ENCODE measurements at places on chromosomes 2 and 18.

DNA sequence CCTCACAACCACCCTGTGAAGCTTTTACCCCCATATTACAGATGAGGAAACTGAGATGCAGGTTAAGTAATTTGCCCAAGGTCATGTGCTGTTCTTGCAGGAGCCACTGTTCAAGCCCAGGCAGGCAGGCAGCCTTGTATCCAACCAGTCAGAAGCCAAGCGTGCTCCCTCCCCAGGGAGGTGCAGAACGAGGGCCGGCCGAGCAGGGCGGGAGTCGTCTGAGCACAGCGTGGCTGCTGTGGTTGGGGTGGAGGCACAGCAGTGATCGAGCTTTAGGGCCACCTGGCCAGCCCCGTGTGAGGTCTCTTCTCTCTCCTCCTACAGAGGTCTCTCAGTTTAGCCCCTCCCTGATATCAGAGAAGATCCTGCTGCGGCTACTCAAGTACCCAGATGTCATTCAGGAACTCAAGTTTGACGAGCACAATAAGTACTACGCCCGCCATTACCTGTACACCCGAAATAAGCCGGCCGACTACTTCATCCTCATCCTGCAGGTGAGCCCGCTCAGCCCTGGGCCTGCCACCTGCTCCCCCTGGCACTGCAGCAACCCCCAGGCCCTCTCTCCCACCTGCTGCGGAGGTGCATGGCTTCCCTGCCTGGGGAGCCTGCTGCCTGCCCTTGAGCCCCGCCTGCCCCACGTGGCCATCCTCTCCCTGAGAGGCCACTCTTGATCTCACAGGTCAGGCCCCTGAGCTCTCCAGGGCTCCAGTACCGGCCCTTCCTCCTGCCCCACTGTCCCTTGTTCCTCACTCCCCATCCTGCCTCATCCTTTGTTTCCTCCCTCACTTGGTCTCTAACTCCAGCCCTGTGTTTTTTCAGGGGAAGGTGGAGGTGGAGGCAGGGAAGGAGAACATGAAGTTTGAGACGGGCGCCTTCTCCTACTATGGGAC lies 17.1 kb upstream of the CNNM3 start:
- DNase-seq: no peak

GRCh38 chr2:96116879-96117533 lies 635 bp upstream of the ADRA2B start:
- peak; percentile 48 for DNase-seq

DNA sequence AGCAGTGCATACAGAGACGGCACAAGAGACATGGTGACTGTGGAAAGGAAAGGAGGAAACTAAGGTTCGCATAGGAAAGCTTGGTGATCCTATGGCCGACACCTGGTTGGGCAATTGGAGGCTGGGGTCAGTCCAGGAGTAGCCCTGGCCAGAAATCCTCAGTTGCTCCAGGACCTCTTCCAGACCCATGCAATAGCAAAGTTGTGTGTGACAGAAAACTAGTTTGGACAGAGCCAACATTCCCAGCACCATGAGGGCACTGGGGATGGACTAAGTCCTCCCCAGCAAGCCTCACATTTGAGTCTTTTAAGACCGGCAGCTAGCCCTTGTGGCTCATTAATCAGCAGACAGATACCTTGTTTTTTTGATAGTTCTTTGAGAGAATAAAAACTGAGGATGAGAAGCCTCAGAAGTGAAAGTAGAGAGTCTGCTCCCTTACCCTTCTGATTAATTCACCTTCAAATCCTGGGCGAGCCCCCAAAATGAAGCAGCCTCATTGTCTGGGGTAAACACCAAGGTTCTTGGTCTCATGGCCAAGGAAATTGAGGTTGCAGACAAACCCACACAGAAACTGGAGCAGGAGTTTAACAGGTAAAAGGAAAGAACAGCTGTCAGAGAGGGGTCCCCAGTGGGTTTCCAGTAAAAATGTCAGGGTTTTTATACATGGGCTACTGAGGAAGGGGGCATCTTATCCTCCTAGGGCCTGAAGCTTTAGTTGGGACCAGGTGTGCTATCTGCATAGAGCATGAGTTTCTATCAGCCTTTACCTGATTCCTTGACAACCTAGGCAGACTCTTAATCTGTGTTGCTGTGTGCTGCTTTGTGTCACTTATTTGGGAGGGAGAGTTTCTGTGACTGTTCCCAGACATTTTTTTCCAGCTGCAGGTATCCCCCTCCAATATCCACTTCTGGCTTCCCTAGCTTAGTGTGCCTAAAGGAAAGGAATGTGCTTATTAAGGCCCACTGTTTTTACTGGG lies 39.1 kb downstream of the STK17B start:
- peak; percentile 25 for DNase-seq

- no peak for DNase-seq
Measured at GRCh38 chr2:226414335-226414734, 385.3 kb downstream of the IRS1 start.

GRCh38 chr2:8954990-8955389 lies 48.5 kb downstream of the MBOAT2 start:
- DNase-seq: no peak

- no peak for DNase-seq
Measured at GRCh38 chr2:96117701-96118588, 1.6 kb upstream of the ADRA2B start.

DNA sequence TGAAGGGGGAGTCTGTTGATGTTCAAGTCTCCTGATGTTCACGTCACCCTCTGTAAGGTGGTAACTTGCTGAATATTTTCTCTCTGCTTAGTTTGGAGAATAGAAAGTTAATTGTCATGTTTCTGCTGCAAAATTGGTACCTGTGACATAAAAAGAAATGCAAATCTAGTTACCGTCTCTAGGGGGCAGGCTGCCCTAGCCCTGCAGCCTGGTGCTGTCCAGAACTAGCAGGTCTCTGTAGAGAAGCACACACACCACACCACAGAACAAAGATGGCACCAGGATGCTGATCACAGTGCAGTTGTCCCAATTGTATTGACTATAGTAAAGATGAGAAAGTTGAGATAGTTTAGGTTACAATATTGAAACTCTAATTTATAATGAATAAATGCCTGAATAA lies 47.0 kb downstream of the SLC9A4 start:
- peak; percentile 38 for DNase-seq

- no peak for DNase-seq
Measured at GRCh38 chr2:168233726-168234406, 13.5 kb downstream of the STK39 start.

DNA sequence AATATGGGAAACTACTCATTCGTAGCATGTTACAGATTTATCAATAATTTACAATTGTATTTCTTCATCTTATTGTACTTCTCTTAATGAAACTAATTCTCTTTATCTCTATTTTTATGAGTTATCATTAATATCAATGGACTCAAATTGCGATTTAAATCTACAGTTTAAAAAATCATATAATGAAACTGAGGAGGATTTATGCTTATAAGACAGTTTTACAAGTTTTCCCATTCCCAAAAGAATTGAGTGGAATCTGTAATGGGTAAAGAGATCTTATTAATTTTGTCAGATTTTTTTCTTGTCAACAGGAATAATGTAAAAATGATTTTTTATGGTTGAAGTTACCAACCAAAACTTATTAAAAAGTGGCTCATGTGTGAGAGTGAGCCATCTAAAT lies 468.0 kb downstream of the METTL4 start:
- no peak for DNase-seq

DNA sequence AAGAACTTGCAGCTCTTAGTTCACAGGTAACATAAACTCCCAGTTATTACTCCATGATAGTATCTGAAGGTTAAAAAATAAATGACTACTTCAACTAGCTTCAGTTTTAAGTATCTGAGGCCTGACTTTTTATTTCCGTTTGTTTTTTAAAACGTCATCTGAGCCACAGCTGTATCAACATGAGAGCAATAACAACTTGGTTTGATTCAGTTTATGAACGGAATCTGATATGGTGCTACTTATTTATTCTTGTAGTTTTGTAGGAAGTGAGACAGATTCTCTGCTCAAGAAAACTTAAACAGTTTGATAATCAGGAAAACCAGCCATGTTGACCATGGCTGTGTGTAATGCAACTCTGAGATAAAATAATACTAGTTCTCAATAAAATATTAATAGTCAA lies 34.9 kb downstream of the NAB1 start:
- DNase-seq: peak; percentile 81

DNA sequence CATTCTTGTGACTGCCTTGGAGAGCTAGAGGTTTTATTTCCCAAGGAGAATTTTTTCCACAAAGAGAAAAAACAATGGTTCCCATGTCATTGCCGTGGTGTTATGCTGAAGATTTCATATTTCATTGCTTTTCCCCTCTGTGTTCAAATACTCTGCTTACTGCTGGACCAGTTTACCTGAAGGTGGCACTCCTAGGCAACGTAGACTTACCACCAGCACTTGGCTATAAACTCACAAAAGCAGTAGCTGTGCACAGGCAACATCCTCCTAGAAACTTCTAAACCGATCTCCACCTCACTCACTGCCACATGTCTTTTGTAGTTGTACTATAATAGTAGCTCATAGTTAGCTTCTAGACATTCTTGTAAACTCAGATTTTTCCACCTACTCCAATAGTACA lies 1319.7 kb upstream of the CRIM1 start:
- DNase-seq: no peak

DNA sequence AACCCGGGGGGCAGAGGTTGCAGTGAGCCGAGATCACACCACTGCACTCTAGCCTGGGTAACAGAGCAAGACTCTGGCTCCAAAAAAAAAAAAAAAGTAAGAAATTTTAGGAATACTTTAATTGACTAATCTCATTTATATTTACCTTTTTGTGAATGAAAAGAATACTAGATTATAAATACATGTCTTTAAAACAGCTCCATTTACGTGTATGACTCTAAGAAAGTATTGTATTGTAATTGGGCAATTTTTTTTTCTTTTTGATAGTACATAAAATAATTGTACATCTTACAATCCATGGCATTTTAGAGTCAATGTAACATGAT lies 8.0 kb downstream of the IL36A start:
- no peak for DNase-seq

DNA sequence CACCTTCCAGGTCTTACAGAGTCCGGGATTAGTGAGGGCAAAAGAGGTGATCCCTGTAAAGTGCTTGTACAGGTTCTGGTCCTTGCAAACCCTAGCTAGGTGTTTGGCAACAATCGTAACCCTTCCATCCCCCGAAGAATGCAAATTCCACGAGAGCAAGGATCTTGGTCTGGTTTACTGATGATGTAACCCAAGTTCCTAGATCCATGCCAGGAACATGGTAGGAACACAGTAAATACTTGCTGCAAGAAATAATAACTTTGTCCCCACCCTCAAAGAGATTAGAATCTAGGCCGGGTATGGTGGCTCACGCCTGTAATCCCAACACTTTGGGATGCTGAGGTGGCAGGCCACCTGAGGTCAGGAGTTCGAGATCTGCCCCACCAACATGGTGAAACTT lies 6.8 kb upstream of the NEU2 start:
- DNase-seq: no peak

GRCh38 chr2:235073868-235074413 lies 122.1 kb downstream of the SH3BP4 start:
- no peak for DNase-seq

DNA sequence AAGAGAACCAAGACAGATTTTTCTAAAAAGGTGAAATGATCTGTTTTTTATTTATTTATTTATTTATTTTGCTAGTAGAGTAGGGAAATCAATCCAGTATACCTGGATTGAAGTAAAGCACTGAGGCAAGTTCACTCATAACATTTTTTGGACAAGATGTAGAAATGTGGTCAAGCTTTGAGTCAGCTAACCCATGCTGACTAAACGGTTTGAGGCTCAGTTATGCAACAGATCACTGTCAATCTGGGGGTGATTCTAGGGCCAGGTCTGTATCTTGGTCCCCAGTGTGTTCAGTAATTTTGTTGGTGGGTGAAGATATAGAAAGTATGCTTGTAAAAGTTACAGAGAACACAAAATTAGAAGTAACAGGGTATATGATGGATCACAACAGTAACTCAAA lies 60.2 kb downstream of the RMDN2 start:
- no peak for DNase-seq

DNA sequence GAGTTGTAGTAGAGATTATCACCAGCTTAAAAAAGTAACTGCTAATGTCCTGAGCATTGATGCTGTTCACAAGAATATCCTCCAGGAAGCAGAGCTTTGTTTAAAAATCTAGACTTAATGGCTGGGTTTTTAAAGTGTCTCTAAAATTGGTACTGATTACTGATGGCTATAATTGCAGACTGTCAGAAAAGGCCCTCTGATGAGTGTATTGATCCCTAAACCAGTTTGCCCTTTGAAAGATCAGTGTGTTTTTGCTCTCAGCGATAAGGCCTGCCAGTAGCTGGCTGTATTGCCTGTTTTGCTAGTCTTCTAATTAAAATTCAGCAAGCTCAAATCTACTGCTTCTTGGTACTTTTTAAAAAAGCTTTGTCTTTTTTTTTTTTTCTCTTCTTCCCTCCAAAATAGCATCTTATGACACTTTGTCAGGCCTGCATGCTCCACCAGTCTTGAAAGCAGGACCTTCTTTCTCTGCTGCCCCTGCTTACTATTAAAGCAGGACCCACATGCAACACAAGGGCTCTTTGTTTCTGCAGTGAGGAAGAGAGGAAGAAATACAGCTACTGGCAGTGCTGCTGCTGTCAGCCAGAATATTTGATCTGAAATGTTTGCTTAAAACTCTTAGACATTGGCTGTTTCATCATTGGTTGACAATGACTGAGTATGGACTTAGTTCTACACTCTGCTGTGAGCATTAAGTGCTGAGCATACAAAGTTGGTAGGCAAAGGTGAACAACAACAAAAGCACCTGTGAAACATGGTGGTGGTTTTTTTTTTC lies 1.8 kb downstream of the SEC11C start:
- no peak for DNase-seq

GRCh38 chr2:39728941-39729351 lies 50.1 kb downstream of the THUMPD2 start:
- peak; percentile 59 for DNase-seq

DNA sequence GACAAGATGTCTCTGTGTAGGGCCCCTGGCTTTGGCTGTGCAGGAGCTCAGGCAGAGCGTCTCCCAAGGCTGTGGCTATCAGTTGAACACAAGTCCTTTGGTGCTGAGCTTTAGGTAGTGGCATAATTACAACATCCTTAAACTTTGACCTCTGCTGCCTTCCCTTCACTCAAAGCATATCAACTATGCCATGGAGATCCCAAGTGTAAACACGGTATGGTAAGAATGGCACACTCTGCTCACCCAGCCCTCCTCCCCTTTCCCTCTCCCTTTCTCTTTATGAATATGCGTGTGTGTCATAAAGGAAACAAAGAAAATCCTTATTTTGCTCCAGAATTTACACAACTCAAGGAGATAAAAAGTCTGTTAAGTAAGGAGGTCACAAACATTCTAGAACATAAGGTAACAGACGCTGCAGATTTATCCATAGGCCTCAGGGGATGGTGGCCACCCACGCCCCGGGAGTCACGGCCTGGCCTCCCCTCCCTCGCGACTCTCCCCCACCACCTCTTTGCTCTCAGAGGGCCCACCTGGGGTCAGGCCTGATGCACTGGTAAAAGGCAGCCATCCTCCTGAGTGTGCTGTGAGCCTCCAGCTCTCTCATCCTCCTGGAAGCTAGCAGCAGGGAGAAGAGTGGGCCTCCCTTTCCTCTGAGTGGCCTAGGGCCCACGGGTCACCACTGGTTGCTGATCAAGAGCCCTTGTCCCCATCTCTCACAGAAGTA lies 67.3 kb downstream of the CRACDL start:
- peak; percentile 12 for DNase-seq
